ENCODE measurements at places on chromosomes 13 and 19. TPM values are rescaled to one million over a fixed set of nuclear protein-coding genes. Genes with fewer than 3 reads are reported as not detected.

Gene DNAJC15
- total RNA-seq: 17.5 TPM

Gene LGALS4
- not detected for total RNA-seq

Gene PCDH8
- total RNA-seq: not detected

Gene GNG8
- not detected for total RNA-seq

Gene SKA3
- total RNA-seq: 3.9 TPM

Gene TMEM38A
- total RNA-seq: 0.90 TPM

Gene BBC3
- 15.0 TPM for total RNA-seq

Gene PTPRS
- 20.5 TPM for total RNA-seq

Gene PEAK3
- 0.51 TPM for total RNA-seq

Gene RASGRP4
- not detected for total RNA-seq

Gene PRR22
- total RNA-seq: 0.51 TPM

Gene CYP2F1
- not detected for total RNA-seq

Gene ADPRHL1
- 0.25 TPM for total RNA-seq

Gene PPM1N
- 1.0 TPM for total RNA-seq

Gene TGFBR3L
- 0.26 TPM for total RNA-seq

Gene GARRE1
- total RNA-seq: 32.0 TPM

Gene KLF1
- 0.25 TPM for total RNA-seq

Gene NLRP5
- total RNA-seq: not detected

Gene NRTN
- 0.13 TPM for total RNA-seq

Gene CEACAM3
- not detected for total RNA-seq

Gene C13orf42
- total RNA-seq: not detected

Gene C19orf67
- total RNA-seq: not detected

Gene PABPC3
- under 0.01 TPM for total RNA-seq

Gene ANGPTL8
- total RNA-seq: not detected

Gene WDR88
- not detected for total RNA-seq

Gene FBXO27
- 0.77 TPM for total RNA-seq

Gene S1PR4
- 0.63 TPM for total RNA-seq

Gene KLHL1
- total RNA-seq: not detected

Gene SIGLEC5
- not detected for total RNA-seq

Gene PSG7
- total RNA-seq: under 0.01 TPM

Gene CELF5
- not detected for total RNA-seq

Gene RUBCNL
- 0.13 TPM for total RNA-seq

Gene MBD3L5
- not detected for total RNA-seq

Gene MATK
- 0.64 TPM for total RNA-seq

Gene ZNF66
- 2.2 TPM for total RNA-seq

Gene IFNL1
- not detected for total RNA-seq

Gene WDR62
- 2.7 TPM for total RNA-seq

Gene FCER2
- total RNA-seq: not detected

Gene SULT2B1
- total RNA-seq: 0.13 TPM

Gene NOSIP
- 127 TPM for total RNA-seq

Gene KLK14
- not detected for total RNA-seq

Gene PSMC4
- total RNA-seq: 79.2 TPM

Gene MAP4K1
- total RNA-seq: not detected

Gene C19orf85
- not detected for total RNA-seq

Gene PHLDB3
- total RNA-seq: 53.2 TPM

Gene HIPK4
- under 0.01 TPM for total RNA-seq

Gene ADGRE2
- 0.38 TPM for total RNA-seq

Gene MUC16
- not detected for total RNA-seq

Data from dermis microvascular lymphatic vessel endothelial cell (primary cell).